ENCODE measurements at places on chromosomes 2 and 18. TPM values are rescaled to one million over a fixed set of nuclear protein-coding genes. Genes with fewer than 3 reads are reported as not detected.

ALPG gene
- not detected for total RNA-seq

HTR2B gene
- total RNA-seq: 1.3 TPM

RAB6C gene
- total RNA-seq: not detected

MBP gene
- 5.5 TPM for total RNA-seq

INPP5D gene
- total RNA-seq: 26.1 TPM

IL1R1 gene
- total RNA-seq: 2.0 TPM

RAMP1 gene
- total RNA-seq: not detected

NFE2L2 gene
- 55.2 TPM for total RNA-seq

C1GALT1C1L gene
- 0.33 TPM for total RNA-seq

FAHD2B gene
- total RNA-seq: 5.3 TPM

NGEF gene
- total RNA-seq: 0.10 TPM

FRZB gene
- under 0.01 TPM for total RNA-seq

CREG2 gene
- total RNA-seq: 8.6 TPM

TXNDC2 gene
- total RNA-seq: 0.10 TPM

ELAC1 gene
- total RNA-seq: 7.1 TPM

G6PC2 gene
- not detected for total RNA-seq

LYG1 gene
- not detected for total RNA-seq

COL5A2 gene
- 107 TPM for total RNA-seq

CDK15 gene
- total RNA-seq: not detected

ITGB6 gene
- under 0.01 TPM for total RNA-seq

All from vein endothelial cell (primary cell).